ENCODE measurements at places on chromosomes 16 and 17.

DNA sequence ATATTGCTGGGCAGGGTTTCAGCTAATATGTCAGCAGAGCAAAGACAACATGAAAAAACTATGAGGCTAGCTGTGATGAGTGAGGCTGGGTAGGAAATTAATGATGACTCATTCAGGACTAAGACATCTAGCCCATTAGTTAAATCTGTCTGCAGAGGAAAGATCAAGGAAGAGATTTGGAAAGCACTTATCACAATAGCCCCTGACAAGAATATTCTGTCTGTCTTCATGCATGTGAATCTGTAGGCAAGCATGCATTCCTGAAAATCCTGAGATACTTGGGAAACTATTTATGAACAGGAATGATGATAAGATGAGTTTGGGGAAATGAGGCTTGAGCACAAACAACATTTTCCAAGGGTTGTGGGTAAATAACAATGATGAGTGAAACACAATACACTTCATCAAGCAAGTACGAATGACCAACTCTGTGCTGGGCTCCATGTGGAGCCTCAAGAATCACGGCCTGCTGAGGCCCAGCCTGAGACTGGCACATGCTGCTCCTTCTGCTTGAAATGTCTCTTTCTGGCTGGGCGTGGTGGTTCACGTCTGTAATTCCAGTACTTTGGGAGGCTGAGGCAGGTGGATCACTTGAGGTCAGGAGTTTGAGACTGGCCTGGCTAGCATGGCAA lies 96.5 kb upstream of the ASIC2 start:
- DNase-seq = no peak

GRCh38 chr16:86044881-86045590 lies 146.1 kb downstream of the IRF8 start:
- no peak for DNase-seq

- DNase-seq = peak; percentile 48
Observed at GRCh38 chr16:66660422-66661209, 35.9 kb downstream of the CMTM4 start.

DNA sequence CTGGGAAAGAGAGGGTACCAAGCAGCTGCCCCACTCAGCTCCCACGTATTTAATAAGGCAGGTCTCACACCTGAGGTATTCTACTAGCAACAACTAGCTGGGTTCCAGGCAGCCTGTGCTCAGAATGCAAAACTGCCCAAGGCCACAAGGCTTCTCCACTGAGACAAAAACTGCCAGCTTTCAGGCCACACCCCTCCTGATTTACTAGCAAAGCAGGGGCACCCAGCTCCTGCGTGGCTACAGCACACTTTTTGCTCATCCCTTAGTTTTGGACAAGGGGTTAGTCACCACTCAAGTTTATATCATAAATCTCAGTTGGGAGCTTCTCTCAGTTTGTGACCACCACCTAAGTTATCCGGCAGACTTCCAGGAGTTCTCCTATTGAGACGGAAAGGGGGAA lies 494.6 kb downstream of the CDH11 start:
- no peak for DNase-seq

Measured in mesothelial cell of epicardium (in vitro differentiated cells).